Foreskin fibroblast (primary cell): ENCODE measurements at places on chromosomes 1 and 21.

DNA sequence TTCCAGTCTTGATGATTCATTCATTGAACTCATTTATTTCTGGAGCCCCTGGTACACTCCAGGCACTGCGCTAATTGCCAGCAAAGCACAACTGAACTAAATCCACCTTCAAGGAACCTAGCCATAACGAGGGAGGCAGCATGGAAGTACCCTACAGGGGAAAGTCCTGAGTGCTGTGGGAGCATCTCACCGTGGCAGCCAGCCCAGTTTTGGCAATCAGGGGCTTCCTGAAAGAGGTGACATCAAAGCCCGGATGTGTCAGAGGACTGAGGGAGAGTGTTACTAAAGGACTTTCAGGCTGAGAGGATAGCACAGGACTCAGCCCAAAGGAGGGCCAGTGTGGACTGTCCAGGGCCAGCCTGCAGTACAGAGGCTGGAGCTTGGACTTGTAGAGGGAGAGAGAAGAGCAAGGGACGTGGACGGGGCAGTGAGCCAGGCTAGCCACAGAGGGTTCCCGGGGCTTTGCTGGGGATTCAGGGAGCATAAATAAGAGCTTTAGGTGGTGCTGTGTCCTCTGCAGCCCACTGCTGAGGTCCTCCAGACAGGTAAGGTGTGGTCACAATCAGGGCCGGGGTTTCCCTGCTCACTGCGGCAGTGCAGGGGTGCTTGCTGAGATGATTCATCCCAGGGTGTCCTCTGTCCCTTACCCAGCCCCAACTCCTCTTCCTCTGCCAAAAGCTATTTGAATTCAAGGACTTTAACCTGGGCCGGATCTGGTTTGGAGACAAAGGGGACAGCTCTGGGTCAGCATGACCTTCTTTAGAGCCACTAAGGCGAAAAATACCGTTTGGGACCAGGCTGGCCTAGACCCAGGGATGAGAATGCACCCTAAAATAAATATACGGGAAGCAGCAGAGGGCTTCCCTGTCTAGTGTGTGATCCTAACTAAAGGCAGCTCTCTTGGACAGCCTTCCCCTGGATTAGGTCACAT lies 128.3 kb downstream of the EDEM3 start:
- DNase-seq, result no peak

- peak; percentile 72 for DNase-seq
Measured at GRCh38 chr1:212608959-212609700, 569 bp downstream of the ATF3 start.

DNA sequence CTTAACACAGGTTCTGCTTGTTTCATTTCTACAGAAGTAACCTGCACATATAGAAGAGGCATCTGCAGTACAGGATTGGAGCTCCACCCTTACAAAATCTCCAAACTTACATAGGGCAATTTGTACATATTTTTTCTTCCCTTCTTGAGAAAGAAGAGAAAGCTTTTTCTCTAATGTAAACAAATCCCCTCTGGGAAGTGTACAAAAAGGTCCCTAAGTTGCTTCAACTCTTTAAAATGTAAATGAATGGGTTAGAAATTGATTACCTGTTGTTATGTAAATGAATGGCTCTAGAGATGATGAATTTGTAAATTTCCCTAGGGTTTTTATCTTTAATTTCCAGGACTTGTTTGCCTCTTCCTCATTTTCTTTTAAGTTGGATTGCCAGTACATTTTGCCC lies 1183.7 kb downstream of the MRPL39 start:
- DNase-seq, result no peak

GRCh38 chr21:32653326-32653901 lies 41.2 kb upstream of the CFAP298 start:
- DNase-seq, result peak; percentile 3

- no peak for DNase-seq
Measured at GRCh38 chr1:223029985-223030769, 112.9 kb downstream of the TLR5 start.

DNA sequence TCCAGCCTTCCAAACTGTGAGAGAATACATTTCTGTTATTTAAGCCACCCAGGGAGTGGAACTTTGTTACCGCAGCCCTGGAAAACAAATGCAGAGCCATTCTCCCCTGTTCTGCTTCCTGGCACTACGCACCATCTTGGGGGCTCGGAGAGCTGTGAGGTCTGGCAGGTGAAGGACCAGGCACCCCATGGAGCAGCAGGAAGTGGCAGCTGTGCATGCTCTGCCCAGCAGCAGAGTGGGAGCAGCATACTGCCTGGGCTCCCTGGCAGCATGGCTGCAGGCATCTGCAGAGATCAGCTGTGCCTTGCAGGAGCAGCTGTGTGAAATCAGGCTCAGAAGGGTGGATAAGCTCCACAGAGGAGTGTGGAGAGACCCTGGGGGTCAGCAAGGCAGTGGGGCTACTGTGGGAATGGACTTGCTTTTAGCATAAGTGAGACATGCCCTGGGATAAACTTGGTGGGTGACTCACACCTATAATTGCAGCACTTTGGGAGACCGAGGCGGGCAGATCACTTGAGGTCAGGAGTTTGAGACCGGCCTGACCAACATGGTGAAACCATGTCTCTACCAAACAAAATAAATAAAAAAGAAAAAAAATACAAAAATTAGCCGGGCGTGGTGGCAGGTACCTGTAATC lies 17.7 kb upstream of the ZSCAN20 start:
- DNase-seq, result no peak

DNA sequence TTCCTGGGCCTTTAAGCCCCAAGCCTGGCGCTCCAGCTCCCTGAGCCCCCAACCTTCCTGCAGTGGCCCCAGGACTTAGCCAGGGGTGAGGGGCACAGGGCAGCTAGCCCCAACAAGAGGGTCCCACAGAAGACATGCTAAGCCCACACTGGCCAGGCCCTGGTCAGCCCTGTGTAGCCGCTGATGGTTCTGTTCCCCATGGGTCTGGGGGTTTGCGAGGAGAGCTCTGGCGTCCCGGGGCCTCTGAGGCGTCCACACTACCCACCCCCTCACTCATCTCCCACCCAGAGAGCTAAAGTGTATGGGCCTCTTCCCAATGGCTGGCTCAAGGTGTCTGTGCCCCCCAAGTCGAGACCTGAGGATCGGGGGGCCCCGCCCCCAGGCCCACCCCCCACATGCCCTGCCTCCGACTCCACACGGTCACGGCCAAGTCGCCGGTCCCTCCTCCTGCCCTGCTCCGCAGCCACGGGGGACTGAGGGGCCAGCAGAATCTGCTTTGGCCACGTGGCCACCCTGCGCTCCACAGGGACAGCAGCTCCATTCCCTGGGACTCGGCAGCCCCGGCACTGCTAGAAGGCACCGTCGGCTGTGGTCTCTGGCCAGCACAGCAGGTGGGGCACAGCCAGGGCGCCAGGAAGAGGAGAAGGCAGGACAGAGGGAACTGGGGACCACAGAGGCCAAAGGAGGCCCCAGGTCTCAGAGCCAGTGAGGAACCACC lies 7.8 kb downstream of the TNFRSF18 start:
- no peak for DNase-seq

DNA sequence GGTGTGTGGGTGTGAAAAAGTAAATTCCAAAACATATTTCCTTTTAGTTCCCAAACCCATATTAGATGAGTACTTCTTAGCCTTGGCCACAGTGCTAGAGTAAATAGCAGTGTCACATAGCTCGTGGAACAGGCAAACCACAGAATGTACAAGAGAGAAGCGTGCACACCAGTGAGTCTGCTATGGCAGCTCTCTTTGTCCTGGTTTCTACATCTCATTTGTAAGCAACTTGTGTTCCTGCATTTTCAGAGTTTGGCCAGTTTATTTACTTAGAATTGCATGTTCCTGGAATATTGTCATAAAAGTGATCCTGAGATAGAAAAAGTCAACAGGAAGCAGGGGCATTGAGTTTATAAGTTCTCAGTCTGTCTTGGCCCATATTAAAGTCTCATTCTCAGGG lies 142.1 kb downstream of the DHRS3 start:
- DNase-seq, result no peak

- DNase-seq, result no peak
Measured at GRCh38 chr1:58649555-58649954, 50.3 kb downstream of the MYSM1 start.

DNA sequence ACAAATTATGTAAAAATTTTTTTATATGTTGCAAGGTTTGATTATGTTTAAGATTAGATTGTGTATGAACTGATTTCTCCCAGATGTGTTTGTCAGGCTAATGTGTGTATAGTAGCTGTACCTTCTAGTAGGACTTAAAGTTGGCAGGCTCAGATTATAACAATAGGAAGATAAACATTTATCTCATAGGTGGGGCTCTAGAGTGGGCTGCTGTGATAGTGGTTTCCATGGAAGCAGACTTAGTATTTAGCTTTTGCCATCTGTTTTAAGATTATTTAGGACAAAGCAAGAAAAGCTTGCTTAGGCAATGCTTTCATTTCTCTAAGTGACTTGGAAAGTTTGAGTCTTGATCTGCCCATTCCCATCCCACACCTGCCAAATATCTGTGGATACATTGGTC lies 187.7 kb upstream of the CACYBP start:
- no peak for DNase-seq

DNA sequence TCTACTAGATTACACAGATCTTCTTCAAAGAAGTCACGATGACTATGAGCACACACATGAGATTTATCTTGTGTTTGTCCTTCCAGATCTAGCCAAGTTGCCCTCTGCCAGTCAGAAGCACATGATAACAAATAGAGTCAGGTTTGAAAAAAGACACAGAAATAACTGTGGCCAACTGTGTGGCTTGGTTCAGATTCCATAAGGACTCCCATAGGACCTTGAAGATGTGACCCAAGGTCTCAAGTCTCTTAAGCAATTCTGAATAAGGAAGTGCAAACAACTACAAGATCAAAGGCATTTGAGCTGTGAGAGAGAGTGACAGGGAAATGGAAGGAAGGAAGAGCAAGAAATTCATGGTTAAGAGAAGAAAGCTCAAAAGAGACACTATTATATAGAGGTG lies 194.0 kb downstream of the PLPP3 start:
- no peak for DNase-seq

GRCh38 chr1:112172294-112172882 lies 182.9 kb upstream of the KCND3 start:
- DNase-seq, result peak; percentile 33

DNA sequence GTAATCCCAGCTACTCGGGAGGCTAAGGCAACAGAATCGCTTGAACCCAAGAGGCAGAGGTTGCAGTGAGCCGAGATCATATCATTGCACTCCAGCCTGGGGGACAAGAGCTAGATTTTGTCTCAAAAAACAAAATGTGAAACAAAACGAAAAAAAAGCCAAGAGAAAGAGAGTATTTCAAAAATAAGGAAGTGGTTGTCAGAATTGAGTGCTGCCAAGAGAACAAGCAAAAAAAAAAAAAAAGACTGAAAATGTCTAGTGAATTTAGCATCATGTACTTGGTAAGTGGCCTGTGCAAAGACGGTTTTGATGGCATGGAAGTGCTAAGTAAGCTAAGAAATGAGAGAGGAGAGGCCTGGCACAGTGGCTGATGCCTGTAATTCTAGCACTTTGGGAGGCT lies 14.3 kb downstream of the KPNA6 start:
- no peak for DNase-seq

- DNase-seq, result no peak
Measured at GRCh38 chr1:223233019-223233409, 90.0 kb upstream of the TLR5 start.

- DNase-seq, result no peak
Measured at GRCh38 chr21:37828556-37828955, 87.7 kb downstream of the KCNJ6 start.

DNA sequence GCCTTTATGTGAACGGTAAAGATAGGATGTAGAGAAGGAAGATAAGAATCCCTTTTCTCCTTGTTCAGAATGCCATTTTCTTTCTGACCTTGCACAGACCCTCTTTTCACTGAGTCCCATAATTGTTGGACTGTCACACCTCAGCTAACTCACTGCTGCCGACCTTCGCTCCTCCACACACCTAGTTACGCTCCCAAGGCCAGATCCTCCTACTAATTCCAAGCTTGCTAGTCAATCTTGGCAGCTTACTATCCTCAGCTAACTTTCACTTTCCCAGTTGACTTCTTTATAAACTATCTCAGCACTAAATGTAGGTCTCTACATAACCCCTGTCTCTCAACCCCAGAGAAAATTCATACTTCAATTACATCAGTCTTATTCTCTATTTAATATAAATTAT lies 471.8 kb upstream of the PRMT6 start:
- DNase-seq, result no peak

GRCh38 chr1:36365381-36365780 lies 20.3 kb downstream of the STK40 start:
- peak; percentile 84 for DNase-seq

DNA sequence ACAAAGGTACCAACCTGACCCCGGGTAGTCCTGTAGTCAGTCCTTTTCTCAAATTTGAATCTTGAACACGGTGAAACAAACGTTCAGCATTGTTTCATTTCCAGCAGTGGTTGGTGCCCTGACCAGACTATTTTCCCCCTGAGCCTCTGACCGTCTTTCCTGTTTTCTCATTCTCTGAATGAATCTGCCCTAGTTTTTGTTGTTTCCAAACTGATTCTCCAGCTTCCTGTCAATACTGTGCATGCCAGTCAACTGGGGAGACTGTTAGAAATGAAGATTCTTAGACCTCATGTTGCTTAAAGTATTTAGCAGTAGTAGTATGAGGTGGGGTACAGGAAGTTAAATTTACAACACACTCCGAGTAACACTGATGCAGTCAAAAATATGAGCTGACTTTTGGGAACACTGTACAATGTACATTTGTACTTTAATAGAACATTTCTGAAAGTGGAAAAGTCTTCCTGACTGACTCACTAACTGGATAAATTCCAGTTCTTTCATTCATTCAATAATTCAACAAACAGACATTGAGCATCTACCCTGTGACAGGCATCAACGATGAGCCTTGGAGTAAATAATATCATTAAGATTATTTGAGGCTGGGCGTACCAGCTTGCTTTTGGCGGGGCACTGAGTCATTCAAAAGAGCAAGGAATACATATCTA lies 26.0 kb upstream of the ZRANB2 start:
- DNase-seq, result peak; percentile 21

- DNase-seq, result no peak
Measured at GRCh38 chr1:232983375-232983774, 33.0 kb downstream of the NTPCR start.

- no peak for DNase-seq
Measured at GRCh38 chr1:29392036-29392435, 155.7 kb downstream of the PTPRU start.

DNA sequence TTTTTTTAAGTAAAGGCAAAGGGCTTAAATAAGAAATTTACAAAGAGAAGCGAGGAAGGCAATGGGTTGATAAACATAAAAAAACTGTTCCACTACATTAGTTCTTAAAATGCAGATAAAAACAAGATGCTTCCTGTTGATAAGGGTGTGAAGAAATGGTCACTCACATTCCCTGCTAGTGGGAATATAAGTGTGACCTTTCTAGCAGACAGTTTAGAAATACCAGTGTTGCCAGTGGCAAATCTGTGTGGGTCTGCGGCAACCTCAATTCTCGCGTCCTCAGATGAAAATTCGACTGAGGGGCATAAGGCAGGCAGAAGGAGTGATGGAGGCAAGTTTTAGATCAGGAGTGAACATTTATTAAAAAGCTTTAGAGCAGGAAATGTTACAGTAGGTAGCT lies 151.1 kb downstream of the NTNG1 start:
- no peak for DNase-seq

DNA sequence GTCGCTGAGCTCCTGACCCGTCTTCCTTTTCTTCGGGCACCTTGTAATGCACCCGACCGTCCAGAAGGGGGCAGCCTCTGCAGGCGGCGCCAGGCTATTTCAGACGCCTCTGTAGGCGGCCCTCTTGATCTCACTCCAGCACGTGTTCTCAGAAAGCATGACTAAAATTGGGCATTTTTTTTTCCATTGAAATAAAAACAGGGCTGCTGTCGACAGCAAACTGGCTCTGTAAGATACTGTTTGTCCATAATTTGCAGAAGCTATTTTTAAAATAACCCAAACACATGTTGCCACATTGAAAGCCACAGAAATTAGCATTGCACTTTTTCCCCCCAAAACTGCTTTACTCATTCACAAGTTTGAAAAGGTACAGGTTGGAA lies 78.0 kb downstream of the STUM start:
- peak; percentile 48 for DNase-seq
